ENCODE measurements at places on chromosomes 3 and 15. TPM values are rescaled to one million over a fixed set of nuclear protein-coding genes. Genes with fewer than 3 reads are reported as not detected.

SEMA7A gene
- 41.6 TPM for total RNA-seq

GCNT3 gene
- not detected for total RNA-seq

FGF12 gene
- not detected for total RNA-seq

DNA sequence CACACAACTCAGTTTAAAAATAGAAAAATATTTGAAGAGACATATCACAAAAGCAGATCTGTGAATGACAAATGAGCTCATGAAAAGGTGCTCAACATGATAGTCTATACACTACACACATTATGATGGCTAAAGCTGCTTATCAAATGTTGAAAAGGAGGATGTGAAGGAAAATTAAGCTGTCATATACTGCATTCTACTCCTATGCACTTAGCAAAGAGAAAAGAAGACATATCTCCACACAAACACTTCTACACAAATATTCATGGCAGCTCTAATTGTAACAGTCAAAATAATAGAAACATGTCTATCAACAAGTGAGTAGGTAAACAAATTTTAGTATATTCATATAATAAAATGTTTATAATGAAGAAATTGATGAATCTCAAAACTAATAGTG lies 540.5 kb downstream of the PLOD2 start:
- H3K27ac ChIP-seq, result no peak overlapping the region
- no peaks in the 10 kb centered on the region for H3K4me1 ChIP-seq
- no peak overlapping the region for H3K4me3 ChIP-seq
- H3K27me3 ChIP-seq, result no peaks in the 10 kb centered on the region
- H3K36me3 ChIP-seq, result no peaks in the 10 kb centered on the region

DNA sequence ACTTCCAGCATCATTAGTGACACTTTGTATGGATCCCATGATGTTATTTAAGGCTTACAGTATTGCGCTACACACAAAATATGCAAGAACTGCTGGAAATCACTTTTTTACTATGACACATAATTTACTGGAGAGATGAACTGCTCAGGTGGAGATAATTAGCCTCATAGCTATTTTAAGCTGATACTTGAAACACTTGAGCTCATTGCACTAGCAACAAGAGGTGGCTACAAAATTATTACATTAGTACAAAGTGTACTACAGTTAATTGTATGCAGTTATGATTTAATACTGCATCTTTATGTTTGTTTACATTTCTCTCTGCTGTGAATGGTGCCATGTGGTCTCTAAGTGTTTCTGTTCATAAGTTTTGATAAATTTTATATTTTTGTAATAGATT lies 6.5 kb upstream of the LZTFL1 start:
- H3K4me3 ChIP-seq, result no peak overlapping the region
- no peaks in the 10 kb centered on the region for H3K36me3 ChIP-seq
- DNase-seq, result no peak
- H3K4me1 ChIP-seq, result no peaks in the 10 kb centered on the region
- H3K27ac ChIP-seq, result no peak overlapping the region

- DNase-seq, result no peak
- no peaks in the 10 kb centered on the region for H3K27me3 ChIP-seq
- H3K4me3 ChIP-seq, result no peak overlapping the region
- H3K36me3 ChIP-seq, result no peaks in the 10 kb centered on the region
- no peaks in the 10 kb centered on the region for H3K4me1 ChIP-seq
These were observed 185.4 kb upstream of the NSMCE3 start for GRCh38 chr15:29455055-29455454.
